ENCODE measurements at places on chromosomes 7 and 10.

GRCh38 chr10:129877773-129878371 lies 86.2 kb downstream of the EBF3 start:
- peak; percentile 17 for DNase-seq

DNA sequence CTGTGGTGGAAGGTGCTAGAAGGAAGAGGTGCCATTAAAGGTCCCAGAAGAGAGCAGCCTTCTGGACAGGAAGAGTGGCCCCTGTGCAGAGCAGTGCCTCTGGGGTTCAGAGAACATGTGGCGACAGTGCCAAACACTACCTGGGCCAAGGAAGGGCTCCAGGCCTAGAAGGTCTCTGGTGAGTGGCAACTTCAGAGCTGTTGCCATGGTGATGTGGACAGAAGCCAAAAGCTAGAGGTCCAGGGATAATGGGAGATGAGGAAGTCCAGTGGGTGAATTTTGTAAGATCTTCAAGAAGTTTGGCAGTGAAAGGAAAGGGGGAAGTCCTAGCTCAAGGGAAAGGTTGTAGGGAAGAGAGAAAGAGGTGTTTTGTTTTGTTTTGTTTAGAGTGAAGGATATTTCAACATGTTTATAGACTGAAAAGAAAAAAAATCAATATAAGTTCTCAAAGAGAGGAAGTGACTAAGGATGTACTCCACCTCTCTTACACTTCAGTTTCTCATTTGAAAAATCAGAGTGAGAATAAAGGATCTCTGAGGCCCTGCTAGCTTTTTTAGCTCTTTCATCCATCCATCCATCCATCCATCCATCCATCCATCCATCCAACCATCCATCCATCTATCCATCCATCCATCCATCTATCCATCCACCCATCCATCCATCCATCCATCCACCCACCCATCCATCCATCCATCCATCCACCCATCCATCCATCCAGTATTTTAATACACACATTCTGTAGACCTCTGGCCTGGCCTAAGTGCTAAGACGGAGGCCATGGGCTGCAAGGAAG lies 77.1 kb upstream of the DUSP5 start:
- DNase-seq: no peak

- no peak for DNase-seq
These were observed 41.5 kb upstream of the PRSS58 start for GRCh38 chr7:142299237-142299781.

GRCh38 chr7:24384362-24385030 lies 100.5 kb downstream of the NPY start:
- DNase-seq: no peak

GRCh38 chr7:144713850-144714249 lies 122.0 kb downstream of the TPK1 start:
- no peak for DNase-seq

DNA sequence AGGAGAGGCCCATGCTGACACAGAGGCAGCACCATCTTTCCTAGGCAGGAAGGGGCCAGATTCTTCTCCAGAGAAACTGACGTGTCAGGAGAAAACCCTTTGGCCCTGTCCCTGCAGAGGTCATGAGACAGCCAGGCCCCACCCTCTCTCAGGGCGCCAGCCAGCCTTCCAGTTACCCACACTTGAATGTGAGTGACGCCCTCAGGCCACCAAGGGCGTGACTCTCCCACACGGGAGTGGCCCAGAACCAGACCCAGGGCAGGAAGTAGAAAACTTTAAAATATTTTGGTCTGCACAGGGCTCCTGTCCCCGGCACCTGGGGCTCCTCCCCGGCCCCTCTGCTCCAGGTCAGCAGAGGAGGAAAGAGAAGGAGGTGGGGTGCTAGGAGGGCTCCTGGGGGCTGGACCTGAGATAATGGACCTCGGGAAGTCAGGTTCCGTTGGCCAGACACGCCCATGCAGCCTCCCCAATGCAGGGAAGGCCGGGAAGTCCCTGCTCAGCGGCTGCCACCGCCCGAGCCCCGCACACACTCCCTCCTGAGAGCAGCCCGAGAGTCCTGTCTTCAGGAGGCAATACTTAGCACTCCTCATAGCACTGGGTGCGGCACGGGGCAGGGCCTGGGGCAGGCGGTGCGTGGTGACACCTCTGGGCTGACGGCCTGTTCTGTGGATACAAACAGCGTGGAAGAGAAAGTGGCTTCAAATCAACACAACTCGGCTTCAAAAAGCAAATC lies 67.0 kb upstream of the CFAP46 start:
- no peak for DNase-seq

- DNase-seq: no peak
These were observed 6.8 kb upstream of the MSMB start for GRCh38 chr10:46052791-46053375.

DNA sequence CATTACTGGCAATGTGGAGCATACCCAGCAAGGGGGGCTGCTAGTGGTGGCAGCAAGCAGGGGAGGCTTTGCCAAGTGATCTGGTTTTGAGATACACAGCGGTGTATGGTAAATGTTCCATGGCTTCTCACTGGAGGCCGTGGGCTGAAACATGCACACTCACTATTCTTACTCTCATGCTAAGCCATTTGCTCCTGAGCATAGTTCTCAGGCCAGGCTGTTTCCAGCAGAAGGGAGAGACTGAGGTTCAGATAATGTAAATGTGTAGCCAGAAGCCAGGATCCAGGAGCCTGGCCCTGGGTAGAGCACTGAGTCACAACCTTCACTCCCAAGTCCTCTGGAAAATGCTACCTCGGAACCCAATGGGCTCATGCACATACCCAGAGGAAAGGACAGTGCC lies 757.9 kb downstream of the GRID1 start:
- DNase-seq: no peak

- no peak for DNase-seq
These were observed 188.5 kb downstream of the ZMYND11 start for GRCh38 chr10:323651-324293.

GRCh38 chr7:73734619-73735527 lies 3.7 kb downstream of the ABHD11 start:
- DNase-seq: peak; percentile 64

Measured in stimulated activated CD4-positive, alpha-beta T cell treated with anti-CD3 and anti-CD28 coated beads, Interleukin-1b, Interleukin-23, amount 100 ng/mL, for 1 hour (primary cell).